ENCODE measurements at places on chromosomes 7 and 10.

DNA sequence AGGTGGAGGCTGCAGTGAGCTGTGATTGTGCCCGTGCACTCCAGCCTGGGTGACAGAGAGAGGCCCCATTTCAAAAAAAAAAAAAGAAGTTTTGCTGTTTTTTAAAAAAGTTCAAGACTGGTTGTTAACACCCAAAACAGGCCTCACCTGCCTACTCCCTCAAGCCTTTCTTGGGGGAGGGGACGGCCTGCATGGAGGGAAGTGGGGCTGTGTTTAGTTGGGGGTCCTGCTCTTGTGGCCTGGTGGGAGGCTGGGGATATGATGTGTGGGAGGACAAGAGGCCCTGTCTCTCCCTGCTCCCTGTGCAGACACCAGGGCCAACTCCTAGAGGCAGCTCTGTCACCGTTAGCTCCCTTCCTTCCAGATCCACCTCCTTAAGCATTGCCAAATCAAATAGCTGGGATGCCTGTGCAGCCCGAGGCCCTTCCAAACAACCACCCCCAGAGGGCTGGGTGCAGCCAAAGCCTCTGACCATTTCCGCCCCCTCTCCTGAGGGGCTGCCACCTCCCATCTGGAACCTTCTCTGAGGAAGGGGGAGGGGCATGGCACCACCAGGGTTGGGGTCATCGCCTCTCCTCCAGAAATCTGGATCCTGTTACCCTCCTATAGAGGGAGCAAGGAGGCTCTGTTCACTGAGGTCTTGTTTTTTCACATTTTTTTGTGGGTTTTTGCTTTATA lies 32.9 kb upstream of the ANKRD2 start:
- DNase-seq: no peak

DNA sequence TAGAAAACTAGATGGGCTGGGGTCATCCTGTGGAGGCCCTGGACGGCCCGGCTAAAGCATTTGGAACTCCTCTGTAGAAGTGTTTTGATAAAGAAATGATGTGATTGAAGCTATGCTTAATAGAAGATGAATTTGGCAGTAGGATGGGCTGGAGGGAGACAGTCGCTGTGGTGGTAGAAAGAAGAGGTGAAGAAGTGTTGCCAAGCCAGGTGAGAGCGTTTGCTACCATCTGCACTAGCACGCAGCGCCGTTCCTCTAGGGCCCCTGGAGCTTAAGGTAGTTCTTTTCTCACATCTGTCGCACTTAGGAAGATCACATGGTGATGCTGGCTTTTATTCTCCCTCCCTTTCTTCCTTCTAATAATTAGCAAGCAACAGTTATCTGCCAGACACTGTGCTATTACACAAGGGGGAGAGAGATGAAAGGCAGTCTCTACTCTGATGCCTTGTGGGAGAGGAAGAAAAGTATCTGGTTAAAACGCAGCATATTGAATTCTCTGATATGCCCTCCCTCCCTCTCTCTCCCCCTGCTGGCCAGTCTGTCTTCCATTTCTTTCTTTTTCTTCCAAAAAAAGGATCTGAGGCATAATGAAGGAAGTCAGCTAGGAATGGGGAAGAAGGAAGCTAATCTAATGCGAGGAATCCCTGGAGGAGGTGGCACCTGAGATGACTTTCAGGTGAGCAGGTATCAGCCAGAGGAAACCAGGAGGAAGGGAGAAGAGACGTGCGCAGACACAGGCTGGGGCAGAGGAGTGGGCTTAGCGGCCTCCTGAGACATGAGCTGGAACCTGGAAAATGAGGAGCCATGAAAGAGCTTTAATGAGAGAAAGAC lies 162.3 kb upstream of the KLF14 start:
- DNase-seq: no peak

- no peak for DNase-seq
These were observed 59.1 kb downstream of the CNTNAP2 start for GRCh38 chr7:146175716-146176115.

DNA sequence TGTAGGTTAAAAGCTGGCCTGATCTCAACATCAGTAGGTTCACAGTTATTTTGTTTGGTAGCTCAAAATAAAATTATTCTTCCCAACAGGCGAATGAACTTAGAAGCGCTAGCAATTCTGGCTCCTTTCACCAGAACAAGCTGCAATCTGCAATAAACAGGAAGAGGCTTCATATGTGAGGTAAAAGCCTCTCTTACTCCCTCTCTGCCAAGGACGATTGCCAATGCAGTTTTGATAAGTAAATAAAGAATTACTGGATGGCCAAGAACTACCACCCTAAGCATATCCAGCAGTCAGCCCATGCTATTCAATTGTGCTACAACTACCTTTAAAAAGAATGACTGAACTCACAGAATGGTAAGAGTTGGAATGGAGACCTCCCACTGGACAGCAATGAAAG lies 150.0 kb upstream of the LAMB4 start:
- no peak for DNase-seq

DNA sequence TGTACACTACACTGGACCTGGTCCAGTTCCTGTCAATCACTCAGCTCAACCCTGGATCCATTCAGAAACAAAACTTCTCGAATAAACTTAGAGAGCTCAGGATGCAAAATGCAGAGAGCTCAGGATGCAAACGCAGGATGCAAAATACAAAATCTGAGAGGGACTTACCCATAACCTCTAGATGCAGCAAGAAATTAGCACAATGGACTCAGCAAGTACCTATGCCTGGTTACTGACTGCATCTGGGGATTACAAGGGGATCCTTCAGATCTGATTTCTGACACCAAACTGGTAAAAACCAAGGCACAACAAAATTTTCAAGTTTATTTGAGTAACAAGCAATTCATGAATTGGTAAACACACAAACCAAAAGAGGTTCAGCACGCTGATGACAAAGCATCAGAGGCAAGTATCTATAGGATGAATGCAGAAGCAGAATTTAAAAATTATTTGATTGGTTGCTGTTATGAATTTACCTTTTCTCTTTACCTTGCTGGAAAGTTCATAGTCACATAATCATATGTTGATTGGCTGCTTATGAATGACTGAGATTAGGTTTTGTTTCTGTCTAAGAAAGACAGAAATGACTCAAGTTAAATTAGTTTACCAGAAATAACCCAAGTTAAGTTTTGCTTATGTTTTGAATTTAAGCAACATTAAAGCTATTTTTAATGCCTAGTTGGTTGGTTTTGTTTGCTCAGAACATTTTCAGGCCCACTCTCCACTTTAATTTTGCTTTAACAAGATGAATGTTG lies 11.4 kb downstream of the GIMAP6 start:
- no peak for DNase-seq

- DNase-seq: no peak
These were observed 2.9 kb downstream of the FZD8 start for GRCh38 chr10:35639021-35639727.
